ENCODE measurements at places on chromosomes 4 and X.

DNA sequence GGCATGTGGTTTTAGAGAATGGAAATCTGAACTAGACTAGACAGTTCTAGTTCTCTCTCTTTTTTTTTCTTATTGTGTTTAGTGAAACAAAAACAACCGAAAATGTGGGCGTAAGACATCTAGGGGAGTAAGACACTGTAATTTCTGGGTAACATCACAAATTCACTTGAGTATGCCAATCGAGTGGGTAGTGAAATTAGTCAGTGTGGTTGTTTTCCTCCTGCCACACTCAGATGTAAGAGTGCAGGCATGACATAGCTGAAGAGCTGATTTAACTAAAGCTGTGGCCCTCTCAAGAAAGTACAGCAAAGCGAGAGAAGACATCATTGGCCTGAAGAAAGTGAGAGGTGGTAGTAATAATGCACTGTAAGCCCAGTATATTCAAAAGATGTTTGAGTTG lies 1585.3 kb upstream of the AGA start:
- no peak for DNase-seq

- DNase-seq: no peak
These were observed 34.7 kb downstream of the RLIM start for GRCh38 chrX:74579597-74580198.

- no peak for DNase-seq
These were observed 173.9 kb upstream of the PGRMC2 start for GRCh38 chr4:128461291-128462102.

DNA sequence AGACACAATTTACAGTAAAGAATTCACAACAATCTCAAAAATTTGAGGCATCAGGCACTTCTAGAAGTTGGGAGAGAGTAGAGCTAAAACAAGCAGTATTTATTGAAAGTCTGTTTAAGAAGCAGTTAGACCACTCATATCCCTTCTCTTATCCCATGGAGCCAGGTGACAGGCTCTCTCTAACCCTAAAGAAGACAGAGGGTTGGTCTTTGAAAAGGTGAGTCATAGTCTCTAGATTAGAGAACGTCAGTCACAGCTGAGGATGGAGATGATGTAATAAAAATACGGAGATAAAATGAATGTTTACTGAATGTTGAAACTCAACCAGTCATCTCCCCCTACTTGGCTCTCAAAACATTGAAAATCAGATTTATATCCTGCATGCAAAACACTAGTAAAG lies 223.8 kb downstream of the CHIC2 start:
- no peak for DNase-seq

DNA sequence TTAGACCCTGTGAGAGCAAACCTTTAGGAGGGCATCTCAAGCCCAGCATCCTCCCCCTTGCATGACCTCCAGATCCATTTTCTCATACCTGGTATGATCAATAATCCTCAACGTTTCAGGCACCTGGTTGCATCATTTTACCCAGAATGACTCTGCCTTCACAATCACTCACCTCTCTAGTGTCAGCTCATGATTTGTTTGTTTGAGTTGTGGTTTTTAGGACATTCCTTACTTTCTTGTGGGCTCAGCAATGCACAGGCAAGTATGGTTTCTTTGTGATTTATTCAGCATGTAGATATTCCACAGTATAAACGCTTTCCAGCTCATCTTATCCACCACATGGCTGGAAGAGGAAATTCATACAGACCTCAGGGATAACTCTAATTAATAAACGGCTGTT lies 93.6 kb upstream of the CPEB2 start:
- no peak for DNase-seq

DNA sequence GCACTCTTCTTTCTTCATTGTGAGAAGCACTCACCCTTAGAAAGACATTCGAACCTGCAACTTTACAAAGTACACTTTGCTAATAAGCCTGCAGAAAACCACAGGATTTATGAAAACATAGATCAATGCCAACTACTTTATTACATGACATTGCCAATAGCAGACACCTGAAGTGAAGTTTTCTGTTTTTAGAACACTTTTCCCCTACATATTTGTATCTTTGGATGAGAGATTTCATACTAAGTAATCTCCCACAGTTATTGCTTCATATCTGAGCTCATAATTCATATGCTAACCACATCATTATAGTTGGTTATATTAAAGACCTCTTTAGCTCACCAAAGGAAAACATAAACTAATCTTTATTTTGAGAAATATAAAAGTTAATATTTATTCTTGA lies 276.5 kb upstream of the CTSO start:
- DNase-seq: no peak

- no peak for DNase-seq
These were observed 1163.5 kb upstream of the PABPC4L start for GRCh38 chr4:135365065-135365464.

DNA sequence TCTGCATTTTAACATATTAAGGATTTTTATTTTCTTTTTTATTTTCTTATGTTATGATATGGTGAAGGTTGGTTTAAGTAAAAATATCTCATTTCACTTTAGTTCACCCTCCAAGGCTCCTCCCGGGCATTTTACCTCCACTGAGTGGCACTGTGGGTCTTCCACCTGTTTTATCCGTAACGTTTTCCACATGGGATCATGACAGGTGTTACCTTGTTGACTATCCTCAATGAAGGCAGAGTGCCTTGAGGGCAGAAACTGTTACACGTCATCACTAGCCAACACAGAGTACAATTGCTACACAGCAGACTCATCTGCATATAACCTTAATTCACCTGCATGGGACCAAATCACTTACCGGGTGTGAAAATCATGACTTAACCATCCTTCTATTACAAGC lies 105.8 kb downstream of the GEMIN8 start:
- no peak for DNase-seq

Measured in activated naive CD4-positive, alpha-beta T cell treated with anti-CD3 and anti-CD28 coated beads, Interleukin-2, amount 10 ng/mL, durations not matched to agents 7 days and 5 days (primary cell).